Tongue (tissue), 3 donors: ENCODE measurements at places on chromosomes 4 and X. TPM values are rescaled to one million over a fixed set of nuclear protein-coding genes. Genes with fewer than 3 reads are reported as not detected.

TSPAN5 gene
- total RNA-seq: 35.4 TPM

LONRF3 gene
- total RNA-seq: 9.5 TPM

RHOXF2B gene
- total RNA-seq: not detected

- DNase-seq: no peak
Observed at GRCh38 chr4:98484031-98484430, 174.4 kb downstream of the TSPAN5 start.

- DNase-seq: peak; percentile 59
Observed at GRCh38 chr4:2767705-2768074, 11.6 kb upstream of the TNIP2 start.

DNA sequence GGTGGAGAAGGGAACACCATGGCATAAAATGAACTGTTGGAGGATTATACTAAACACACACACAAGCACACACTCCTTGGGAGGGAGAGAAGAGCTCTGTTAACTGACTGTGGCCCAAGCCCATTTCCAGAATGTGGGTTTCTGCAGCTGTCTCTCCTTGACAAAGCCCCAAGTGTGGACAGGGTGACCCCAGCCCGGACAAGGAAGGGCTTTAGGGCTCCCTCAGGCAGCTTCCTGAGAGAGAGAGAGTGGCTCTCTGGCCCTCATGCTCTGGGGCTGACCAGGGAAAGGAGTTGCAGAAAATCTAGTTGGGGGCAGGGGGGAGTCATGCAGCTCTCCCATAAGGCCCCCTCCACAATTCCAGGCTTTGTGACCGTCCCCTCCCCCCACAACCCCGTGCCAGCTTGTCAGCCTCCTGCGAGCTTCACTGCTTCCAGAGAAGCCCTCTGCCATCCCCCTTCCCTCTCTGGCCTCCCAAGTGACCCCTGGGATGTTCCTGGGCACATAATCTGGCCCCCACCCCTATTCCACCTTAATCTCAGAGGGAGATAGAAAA lies 590 bp downstream of the ARHGEF9 start:
- peak; percentile 21 for DNase-seq

- peak; percentile 62 for DNase-seq
Observed at GRCh38 chr4:7322166-7322991, 112.4 kb downstream of the PSAPL1 start.

GRCh38 chrX:126820700-126821420 lies 1.3 kb downstream of the PRR32 start:
- DNase-seq: peak; percentile 76

GSX2 gene
- total RNA-seq: not detected

GRCh38 chrX:150694738-150695410 lies 1.7 kb downstream of the MTMR1 start:
- peak; percentile 2 for DNase-seq

GC gene
- not detected for total RNA-seq

- no peak for DNase-seq
Observed at GRCh38 chr4:189299706-189300105, 641.0 kb upstream of the FRG1 start.

ABCG2 gene
- total RNA-seq: 6.9 TPM

- DNase-seq: peak; percentile 17
Observed at GRCh38 chr4:169774466-169775445, 17.0 kb upstream of the HPF1 start.

DNA sequence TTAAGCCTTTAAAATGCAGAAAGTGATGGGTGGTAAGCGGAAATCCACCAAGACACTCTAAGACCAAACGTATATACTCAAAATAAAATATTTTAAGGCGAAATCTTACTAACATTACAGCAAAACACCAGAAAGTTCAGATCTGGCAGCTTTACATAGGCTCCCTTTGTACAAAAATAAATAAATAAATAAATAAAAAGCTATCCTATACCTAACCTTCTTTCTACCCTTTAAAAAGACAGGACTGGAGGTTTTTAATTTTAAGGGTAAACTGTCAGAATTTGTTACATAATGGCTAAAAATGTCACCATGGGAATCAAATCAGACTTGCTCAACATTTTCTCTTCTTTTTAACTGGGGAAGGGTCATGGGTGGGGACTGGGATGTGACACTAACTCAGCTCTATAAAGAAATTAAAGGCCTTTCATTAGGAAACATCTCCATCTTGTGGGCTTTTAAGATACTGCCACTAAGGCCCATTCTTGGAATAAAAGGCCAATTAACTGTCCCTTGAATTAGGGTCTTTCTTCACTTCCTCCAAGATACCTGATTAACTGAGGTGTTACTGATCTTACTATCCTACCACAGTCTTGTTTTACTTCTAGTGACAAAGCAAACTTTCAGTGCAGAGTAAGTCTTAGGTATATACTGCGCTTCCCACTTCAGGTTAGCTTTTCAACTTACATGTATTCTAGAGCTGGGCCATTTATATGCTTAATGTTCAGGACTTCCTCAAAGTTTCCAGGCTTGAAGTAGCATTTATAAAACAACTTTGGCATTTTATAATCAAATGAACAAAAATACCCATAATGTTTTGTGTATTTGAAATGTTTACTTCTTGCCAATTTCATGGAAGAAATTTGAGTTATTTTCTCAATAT lies 13.3 kb downstream of the HNRNPD start:
- DNase-seq: peak; percentile 47

MRPS18C gene
- total RNA-seq: 24.7 TPM

DNA sequence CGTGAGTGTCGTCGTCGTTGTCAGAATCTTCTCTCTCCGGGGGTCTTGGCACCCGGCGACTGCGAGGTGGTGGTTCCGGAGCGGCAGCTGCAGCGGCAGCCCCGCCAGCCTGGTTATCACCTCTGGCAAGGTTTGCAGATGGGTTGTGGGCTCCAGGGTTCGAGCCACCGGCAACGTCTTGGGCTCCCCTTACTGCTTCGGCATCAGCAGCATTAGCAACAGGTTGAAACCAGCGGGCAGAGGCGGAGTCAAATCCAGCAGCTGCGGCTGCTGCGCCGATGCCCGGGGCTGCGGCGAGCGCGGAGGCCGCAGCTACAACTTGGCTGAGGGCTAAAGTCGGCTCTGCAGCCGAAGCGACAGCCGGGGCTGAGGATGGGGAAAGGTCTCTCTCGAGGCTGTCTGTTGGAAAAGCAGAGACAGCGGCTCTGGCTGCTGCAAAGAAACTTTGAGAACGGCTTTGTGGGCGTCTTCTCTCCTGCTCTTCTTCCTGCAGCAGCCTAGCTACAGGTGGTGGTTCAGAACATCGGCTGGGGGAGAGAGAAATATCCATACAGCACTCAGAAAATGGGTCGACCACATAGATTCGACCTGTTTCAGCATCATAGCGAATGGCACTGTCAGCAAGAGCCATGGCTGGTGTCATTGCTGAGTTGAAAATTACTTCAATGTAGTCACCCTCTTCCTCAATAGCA lies 3.6 kb downstream of the IRS4 start:
- DNase-seq: peak; percentile 26

DCHS2 gene
- total RNA-seq: 13.6 TPM

ATOH1 gene
- total RNA-seq: not detected

CXCL6 gene
- total RNA-seq: 0.51 TPM

GRCh38 chr4:149835280-149835679 lies 19.6 kb upstream of the IQCM start:
- no peak for DNase-seq

GRK4 gene
- 7.4 TPM for total RNA-seq

- no peak for DNase-seq
Observed at GRCh38 chrX:42415636-42416035, 362.3 kb downstream of the PPP1R2C start.
